Stimulated activated naive CD4-positive, alpha-beta T cell (primary cell): ENCODE measurements at places on chromosomes 12 and 14.

DNA sequence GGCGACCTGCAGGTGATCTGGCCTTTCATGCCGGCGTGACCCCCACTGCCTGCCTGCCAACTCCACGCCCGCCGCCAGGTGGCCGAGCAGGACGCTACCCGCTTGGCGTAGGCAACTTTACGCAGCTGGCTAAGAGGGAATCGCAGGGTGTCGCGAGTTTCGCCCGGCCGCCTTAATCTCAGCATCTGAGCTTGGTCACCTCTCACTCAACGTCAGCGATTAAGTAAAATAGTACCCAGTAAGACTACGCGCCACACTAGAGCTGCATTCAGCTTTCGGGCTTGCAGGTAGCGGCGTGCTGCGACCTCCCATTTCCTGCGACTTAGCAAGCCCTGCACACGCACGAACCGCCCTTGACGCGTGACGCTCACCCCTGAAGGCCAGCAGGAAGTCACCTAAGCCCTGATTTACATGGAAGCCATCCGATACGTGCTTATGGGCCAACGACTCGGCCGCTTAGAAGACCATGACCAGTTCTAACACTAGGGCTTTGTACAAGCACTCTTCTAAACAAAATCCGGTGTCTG is 33.2 kb downstream of the WBP11 start:
- DNase-seq: peak; percentile 87

- DNase-seq: no peak
Observed at GRCh38 chr12:87136330-87136976, 880.3 kb upstream of the MGAT4C start.

GRCh38 chr14:67446371-67447032 is 34.5 kb upstream of the PLEK2 start:
- no peak for DNase-seq

DNA sequence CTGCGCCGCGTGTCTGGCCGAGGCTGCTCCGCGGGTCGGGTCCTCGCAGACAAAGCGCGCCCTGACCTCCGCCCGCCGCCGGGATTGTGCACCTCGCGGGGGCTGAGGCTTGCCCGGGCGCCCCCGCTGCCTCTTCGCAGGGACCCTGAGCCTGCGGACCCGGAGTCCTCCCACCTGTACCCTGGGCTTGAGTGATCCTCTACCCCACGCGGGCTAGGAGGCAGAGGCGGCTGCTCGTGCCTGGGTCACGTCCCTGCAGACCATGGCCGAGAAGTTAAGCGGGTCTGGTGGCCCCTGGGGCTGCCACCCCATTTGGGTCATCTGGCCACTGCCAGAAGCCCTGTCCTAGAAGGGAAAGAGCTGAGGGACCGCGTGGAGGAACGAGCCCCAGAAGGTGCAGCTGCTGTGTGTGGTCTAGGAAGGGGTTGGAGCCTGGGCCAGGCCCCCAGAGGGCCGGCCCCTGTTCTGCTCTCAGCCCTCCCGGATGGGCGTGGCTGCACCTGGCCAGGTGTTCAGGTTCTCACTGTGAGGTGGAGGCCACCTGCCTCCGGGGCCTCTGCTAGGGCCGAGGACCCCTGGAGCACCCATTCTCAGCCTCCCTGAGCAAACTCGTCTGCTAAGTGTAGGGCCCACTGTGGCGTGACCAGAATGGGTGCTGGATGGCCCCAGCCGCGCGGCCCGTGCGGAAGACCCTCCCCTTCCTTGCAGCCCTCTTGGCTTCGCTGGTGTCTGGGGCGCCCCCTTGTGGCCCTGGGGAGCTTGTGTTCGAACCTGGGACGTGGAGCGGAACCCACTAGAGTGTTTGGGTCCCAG is 49.6 kb downstream of the LRCOL1 start:
- DNase-seq: peak; percentile 46

- DNase-seq: no peak
Observed at GRCh38 chr12:59149995-59150642, 229.8 kb upstream of the LRIG3 start.

DNA sequence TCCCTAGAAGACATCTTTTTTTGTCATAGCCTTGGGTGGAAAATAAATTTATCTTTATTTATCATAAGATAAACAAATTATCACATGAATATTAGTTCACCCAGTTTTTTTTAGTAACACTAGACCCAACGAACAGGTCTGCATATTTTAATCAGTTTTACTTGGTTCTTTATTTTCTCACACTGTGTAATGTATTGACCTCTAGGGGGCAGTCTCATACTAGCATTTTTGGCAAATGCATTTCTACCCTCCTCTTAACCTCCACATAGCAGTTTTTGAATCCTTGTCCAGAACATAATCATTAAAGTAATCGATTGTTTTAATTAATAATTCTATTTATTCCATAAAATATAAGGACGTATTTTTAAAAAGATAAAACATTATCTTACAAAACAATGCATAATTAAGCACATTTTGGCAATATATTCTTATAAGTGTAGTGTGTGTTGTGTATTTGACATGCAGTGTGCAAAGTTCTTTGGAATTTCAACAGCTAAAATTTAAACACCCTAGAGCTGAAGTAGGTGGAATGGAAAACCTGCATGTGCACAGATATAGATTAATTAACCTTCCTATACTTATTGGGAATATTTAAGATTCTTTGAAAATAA is 31.6 kb upstream of the PTPRQ start:
- no peak for DNase-seq

GRCh38 chr14:53620317-53620716 is 336.3 kb downstream of the BMP4 start:
- no peak for DNase-seq
